ENCODE measurements at places on chromosomes 2 and 18.

GRCh38 chr2:128611421-128612320 lies 293.0 kb upstream of the HS6ST1 start:
- DNase-seq = no peak

GRCh38 chr2:159265171-159265576 lies 21.3 kb downstream of the WDSUB1 start:
- no peak for DNase-seq

DNA sequence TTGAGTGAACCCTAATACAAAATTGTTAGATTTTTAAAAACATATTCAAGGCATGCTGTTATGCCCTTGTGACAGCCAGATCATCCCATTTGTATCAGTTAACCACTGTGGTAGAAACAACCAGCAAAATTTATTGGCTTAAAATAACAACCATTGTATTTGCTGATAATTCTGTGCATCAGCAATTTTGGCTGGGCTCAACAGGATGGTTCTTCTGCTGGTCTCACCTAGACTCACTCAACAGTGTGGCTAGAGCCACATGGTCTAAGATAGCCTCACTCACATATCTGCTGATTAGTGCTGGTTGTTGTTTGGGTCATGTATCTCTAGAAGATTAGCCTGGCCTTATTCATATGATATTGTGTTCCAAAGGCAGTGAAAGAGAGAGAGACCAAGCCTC lies 160.1 kb upstream of the GATA6 start:
- no peak for DNase-seq

- DNase-seq = no peak
These were observed 135.3 kb downstream of the CCDC148 start for GRCh38 chr2:158321264-158321663.

- no peak for DNase-seq
These were observed 9.6 kb downstream of the ANTXR1 start for GRCh38 chr2:69022548-69022947.

DNA sequence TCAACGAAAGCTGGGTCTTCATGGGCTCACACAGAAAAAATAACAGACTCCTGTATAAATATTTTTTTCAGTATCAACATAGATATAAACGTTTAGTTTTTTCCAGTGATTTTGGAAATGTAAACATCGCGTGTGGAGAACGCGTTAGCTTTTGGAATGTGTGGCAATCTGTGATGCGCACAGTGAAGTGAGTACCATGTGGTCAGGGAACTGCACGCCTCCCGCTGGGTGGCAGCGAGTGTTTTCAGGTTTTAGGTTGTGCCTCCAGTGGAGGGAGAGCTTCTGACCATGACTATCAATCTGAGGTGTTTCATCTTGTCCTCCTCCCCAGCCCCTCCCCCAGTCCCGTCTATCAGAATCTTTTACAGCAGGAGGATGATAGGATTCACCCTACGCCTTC lies 127.8 kb downstream of the ARHGAP28 start:
- no peak for DNase-seq

- no peak for DNase-seq
These were observed 283.8 kb upstream of the LYPD1 start for GRCh38 chr2:132953771-132954170.

- no peak for DNase-seq
These were observed 4.0 kb downstream of the IFT172 start for GRCh38 chr2:27485496-27485895.

DNA sequence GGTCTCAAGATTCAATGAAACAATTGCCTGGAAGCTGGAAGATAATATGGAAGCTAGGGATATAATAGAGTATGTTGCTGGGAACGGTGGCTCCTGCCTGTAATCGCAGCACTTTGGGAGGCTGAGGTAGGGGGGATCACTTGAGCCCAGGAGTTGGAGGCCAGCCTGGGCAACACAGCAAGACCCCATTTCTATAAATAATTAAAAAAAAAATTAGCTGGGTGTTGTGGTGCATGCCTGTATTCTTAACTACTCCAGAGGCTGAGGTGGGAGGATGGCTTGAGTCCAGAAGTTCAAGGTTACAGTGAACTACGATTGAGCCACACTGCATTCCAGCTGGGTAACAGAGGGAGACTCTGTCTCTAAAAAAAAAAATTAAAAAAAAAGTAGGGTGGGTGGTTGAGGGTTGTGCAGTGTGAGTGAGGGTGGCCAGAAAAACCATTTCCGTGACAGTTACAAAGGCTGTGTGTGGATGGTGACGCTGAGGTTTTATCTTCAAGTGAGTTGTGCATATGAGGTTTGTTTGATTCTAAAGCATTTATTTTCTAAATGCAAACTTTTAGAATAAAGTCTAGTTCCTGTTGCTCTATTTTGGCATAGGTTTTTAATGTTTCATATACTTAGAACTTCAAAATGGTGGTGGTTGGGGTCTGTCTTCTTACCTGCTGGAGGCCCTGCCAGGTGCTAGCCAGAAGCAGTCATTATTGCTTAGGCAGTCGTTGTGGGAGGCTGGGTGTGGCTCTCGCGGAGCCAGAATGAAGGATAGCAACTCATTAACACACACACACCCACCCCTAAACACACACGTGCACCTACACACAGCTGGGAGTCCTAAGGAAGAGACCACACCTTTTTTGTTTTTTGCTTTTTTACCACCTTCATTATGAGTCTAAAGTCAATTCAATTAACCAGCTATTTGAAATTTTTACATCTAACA lies 4.7 kb upstream of the IL1R2 start:
- no peak for DNase-seq

DNA sequence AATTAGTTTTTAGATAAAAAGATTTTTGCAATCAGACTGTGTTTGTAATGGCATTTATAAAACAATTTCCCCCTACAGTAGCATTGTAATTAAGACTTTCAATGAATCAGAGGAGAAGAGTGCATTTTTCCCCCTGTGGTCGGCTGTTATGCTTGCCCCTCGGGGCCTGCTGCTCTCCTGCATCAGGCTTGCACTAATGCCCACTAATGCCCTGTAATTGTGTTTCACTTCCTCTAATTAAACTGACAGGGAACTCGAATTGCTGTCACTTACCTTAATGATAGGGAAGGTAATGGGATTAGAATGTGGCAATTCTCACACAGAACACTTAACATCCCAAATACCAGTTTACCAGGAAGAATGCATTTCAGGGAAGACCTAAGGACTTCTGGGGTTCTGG lies 61.2 kb upstream of the LRRTM1 start:
- DNase-seq = no peak

DNA sequence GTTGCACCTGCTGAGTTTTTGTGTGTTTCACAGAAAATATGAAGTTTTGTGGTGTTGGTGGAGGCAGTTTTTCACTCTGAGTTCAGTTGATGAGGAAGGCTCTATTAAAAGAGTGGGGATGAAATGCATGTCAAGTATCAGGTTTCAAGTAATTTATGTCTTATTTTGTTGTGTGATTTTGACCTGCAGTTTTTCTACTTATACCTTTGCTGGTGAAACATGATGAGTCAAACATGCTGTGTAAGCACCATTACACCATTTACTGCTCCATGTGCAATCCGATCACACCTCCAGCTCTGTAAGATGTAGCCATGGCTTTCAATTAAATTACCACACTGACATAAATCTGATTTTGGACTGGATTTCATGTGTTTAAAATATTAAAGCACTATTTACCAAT lies 174.5 kb upstream of the ZEB2 start:
- no peak for DNase-seq

DNA sequence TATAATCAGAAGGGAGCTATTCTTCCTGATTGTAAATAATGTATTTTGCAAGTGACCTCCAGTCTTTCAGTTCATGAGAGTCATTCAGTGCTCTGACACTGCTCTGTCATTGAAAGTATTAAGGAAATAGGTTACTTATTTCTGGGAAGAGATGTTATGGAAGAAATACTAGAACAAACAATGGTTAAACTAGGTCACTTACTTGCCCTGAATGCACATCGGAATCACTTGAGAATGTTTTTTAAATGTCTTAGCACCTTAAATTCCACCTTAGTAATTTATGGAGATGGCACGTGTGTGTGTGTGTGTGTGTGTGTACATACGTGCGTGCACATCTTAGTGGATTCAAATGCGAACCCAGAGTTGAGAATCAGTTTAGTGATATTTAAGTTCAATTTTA lies 126.6 kb upstream of the KCNH7 start:
- no peak for DNase-seq

DNA sequence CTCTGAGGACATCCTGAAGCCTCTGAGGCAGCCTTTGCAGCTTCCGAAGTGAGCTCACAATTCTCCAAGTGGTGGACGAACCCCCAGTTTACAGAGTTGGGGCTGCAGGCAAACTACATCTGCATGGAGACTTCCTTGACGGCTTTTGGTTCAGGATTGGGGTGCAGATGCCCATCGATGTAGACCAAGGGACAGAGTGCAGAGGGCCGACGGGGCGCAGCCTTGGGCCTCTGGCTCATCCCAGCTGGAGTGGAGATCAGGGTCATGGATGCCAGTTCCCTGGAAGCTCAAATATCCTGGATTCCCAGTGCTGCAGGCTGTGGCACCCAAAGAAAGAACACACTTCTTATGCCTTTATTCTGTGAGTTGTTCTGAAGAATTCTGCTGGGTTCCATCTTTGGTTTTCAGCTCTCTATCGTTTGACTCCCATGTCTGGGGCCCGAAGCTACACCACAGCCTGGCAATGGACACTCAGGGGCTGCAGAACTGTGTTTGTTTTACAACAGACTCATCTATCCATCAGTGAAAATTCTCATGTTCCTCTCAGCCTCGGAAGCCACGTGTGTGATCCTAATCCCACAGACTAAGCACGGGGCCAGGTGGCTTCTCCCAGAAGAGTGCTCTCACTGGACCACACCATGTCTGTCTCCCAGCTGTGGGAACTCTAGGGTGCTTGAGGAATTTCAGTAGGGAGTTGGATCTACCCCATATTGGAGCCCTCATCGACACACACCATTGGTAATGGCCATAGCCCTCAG lies 414.1 kb upstream of the MYT1L start:
- no peak for DNase-seq

GRCh38 chr18:44370861-44371260 lies 309.8 kb upstream of the SETBP1 start:
- no peak for DNase-seq

- DNase-seq = no peak
These were observed 29.6 kb downstream of the GATA6 start for GRCh38 chr18:22199005-22199404.

- no peak for DNase-seq
These were observed 5.1 kb upstream of the SPAG16 start for GRCh38 chr2:213279116-213279620.

- DNase-seq = no peak
These were observed 99.4 kb upstream of the RGPD4 start for GRCh38 chr2:107727318-107727717.

DNA sequence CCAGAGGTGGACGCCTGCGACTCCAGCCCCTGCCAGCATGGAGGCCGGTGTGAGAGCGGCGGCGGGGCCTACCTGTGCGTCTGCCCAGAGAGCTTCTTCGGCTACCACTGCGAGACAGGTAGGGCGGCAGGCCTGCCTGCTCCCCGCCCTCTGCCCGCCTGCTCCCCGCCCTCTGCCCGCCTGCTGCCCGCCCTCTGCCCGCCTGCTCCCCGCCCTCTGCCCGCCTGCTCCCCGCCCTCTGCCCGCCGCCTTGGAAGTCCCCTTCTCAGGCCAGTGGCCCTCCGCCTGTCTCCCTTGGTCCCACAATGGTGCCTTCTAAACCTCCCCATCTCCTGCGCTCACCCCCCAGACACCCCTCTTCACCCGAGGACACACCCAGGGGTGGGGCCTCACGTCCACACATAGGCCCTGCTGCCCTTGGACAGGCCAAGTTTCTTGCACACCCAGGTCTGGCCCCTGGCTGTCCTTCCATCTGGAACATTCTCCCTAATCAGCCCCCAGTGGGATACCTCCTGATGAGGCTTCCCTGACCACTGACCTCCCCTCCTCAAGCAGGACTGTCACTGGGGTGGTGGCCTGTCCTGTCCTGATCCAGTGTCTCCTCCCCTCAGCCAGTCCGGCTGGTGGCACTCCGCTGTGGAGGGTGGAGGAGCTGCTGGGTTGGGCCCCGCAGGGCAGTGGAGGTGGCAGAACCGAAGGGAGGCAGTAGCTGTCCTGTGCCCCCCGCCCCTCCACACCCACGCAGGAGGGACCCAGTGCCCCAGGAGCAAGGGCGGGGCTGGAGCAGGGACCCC lies 37.9 kb downstream of the MTERF4 start:
- no peak for DNase-seq

- no peak for DNase-seq
These were observed 193.4 kb downstream of the PARD3B start for GRCh38 chr2:204738721-204739120.

GRCh38 chr2:168460571-168460970 lies 4.5 kb downstream of the CERS6 start:
- no peak for DNase-seq

GRCh38 chr2:68714866-68715265 lies 19.7 kb upstream of the ARHGAP25 start:
- DNase-seq = no peak

GRCh38 chr2:149041482-149041881 lies 3.0 kb downstream of the LYPD6B start:
- no peak for DNase-seq

DNA sequence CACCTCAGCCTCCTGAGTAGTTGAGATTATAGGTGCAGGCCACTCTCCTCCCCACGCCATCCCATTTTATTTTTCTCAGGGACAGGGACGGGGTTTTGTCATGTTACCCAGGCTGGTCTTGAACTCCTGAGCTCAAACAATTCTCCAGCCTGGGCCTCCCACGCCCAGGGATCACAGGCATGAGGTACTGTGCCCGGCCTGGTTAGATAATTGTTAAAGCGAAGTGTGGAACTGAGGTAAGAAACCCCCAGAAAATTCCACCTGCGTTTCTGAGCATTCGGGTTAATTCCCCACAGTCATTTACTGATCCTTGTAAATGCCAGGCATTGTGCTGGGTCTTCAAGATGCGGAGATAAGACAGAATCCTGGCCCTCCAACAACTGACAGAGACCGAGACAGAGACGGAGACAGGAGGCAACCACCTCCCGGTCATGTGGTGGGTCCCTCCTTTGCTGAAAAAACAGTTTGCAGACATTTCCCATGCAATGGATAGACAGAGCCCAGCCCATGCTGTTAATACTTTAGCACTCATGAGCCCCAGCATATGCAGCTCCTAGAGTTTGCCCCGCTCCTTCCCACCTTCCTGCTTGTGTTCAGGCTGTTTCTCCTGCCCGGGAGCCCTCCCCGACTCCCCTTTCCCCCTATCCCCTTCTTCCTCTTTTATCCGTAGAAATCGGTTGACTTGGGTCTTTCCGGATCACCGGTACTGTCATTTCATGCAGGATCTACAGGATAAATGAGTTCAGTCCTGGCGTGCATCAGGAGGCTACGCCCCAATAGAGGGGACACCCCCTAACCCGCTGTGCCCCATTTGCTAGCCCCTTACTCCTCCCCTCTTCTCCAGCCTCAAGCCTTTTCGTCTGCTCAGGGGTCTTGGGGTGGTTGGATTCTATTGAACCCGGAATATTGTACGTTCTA lies 1.6 kb upstream of the RHOB start:
- no peak for DNase-seq

GRCh38 chr2:219542931-219543595 lies 546 bp downstream of the CHPF start:
- DNase-seq = no peak
